Thoracic aorta (tissue), 2 donors: ENCODE measurements at places on chromosomes 1 and 21. TPM values are rescaled to one million over a fixed set of nuclear protein-coding genes. Genes with fewer than 3 reads are reported as not detected.

DNA sequence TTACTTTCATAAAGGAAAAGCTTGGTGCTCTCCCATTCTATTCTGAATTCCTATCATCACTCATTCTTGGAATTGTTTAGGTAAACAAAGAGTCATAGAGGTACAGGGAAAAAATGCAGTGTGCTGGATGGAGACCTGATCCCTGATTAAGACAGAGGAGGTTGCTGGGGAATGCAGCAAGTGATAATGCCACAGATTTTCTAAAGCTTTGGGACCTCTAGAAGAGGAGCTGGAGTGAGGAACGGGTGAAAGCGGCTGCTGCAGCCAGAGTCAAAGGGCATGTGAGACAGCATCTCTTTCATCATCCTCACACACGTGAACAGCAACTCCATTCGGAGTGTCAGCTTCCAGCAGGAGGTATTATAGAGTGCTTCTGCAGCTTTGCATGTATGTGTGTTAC is 54.9 kb upstream of the DIPK1A start:
- no peak for DNase-seq

MAP1LC3C gene
- total RNA-seq: 2.3 TPM

DNA sequence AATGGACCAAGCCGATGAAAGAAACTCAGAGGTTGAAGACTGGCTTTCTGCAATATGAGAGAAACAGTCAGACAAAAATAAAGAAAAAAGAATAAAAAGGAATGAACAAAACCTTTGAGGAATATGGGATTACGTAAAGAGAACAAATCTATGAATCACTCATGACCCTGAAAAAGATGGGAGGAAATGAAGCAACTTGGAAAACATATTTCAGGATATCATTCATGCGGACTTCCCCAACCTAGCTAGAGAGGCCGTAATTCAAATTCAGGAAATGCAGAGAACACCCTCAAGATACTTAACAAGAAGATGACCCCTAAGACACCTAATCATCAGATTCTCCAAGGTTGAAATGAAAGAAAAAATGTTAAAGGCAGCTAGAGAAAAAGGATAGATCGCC is 705.3 kb upstream of the CHRM3 start:
- DNase-seq: no peak

NFASC gene
- total RNA-seq: 26.2 TPM

- DNase-seq: no peak
Observed at GRCh38 chr1:82486468-82486867, 685.7 kb downstream of the ADGRL2 start.

DNA sequence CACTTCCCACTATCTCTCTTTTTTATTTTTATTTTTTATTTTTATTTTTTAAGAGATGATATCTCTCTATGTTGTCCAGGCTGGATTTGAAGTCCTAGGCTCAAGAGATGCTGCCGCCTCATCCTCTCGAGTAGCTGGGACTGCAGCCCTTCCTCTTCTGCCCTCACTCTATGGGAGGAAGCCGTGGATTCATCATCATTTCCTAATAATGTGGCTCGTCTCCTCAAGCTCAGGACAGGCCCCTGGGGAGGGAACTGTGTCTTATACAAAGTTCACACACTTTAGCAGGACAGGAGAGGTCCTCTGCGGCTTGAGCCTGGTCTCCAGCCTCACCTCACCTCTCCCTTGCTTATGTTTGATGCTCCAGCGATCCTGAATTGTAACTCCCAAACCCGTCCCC is 16.5 kb upstream of the IFFO2 start:
- DNase-seq: no peak

DNA sequence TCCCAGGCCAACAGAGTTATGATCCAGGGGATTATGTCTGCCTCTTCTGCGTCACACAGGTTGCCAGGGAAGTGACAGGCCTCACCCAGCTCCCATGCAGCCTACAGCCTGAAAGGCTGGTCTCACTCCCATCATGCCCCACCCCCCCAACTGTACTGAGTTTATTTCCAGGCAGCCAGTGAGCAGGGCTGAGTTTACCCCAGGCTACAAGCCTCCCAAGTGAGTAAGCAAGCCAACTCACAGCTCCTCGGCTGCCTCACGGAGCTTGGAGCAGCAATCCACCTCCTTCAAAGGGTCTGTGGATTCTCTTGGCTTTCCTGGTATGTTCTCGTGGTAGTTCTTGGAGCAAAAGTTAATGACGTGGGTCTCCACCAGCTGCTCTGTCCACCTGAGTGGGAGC is 1147.6 kb upstream of the ADGRL4 start:
- DNase-seq: no peak

C1QC gene
- 241 TPM for total RNA-seq

- DNase-seq: no peak
Observed at GRCh38 chr1:152347116-152347728, 12.6 kb downstream of the FLG2 start.

DNA sequence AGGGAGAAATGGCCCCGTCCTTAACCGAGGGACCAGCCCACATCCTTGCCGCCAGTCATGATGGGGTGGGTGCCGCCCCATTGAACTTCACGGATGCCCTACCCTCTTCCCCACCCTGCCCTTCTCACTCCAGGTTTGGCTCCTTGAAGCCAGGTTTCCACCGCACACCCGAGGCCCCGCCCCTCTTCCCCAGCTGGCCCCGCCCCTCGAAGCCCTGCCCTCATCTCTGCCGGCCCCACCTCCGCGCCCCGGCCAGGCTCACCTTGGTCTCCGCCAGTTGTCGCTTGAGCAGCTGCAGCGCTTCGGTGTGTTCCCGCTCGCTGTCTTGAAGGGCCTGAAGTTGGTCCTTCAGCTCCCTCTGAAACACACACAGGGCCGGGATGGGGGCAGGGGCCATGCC is 16.6 kb downstream of the TRIM62 start:
- DNase-seq: no peak

DNA sequence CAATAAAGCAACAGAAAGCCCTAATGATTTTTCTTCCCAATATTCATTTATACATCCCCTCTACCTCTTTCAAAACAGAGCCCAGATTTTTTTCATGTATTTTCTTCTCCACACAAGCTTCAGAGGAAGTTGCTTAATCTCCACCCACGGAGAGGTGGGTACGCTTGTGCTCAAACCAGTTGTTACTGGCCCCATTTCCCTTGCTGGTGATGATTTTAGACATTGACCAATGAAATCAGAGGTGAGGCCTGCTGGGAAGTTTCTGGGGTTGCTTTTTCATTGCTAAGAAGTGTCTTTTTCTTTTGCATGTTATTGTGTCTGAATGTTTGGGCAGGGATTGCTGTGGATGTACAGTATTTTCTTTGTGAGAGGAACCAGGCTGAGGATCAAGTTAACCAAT is 448.1 kb upstream of the B3GALT2 start:
- no peak for DNase-seq

TMPRSS15 gene
- total RNA-seq: not detected
